ENCODE measurements at places on chromosomes 3 and 15.

- DNase-seq = no peak
These were observed 196.4 kb downstream of the RPLP1 start for GRCh38 chr15:69648775-69649735.

- DNase-seq = peak; percentile 96
These were observed 141.5 kb upstream of the TBL1XR1 start for GRCh38 chr3:177338697-177339219.

DNA sequence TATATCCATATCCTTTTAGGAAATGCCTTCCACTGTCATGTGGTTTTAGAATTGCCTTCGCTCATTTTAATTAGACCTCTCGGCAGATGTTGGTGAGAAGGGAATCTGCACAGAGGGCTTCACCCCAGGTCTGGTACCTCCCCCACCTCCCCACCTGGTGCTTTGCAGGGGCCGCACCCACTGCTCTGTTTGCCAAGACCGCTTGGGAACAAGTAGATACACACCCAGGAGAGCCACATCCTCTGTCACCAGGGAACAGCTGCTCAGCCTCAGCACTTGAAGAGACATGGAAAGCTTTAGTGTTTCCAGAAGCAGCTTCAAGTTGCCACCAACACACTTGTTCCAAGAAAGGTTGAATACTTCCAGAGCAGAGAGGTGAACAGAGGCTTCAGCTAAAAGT lies 21.8 kb downstream of the LRRC31 start:
- DNase-seq = no peak

GRCh38 chr15:23538648-23539047 lies 26.8 kb upstream of the MKRN3 start:
- DNase-seq = no peak

- no peak for DNase-seq
These were observed 20.6 kb downstream of the ARRDC4 start for GRCh38 chr15:97981058-97981457.

DNA sequence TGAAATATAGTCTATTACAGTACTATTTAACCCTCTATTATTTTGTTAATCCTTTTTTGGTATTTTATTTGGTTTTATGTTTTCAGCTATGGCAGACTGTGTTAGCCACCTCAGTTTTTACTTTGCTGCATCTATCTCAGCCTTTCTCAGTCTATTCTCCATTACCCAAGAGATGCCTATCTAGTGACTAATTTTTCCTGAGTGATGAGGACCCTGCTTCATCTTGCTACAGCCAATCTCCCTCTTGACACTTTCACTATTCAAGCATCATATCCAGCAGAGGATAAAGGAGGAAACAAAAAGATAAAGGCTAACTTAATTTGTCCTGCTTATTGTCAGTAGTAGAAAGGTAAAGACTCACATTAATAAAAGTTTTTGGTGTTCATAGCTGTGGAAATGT lies 141.8 kb upstream of the NECTIN3 start:
- DNase-seq = no peak

- DNase-seq = no peak
These were observed 50.3 kb upstream of the CHRNB4 start for GRCh38 chr15:78691167-78691850.
